ENCODE measurements at places on chromosomes 4 and X.

DNA sequence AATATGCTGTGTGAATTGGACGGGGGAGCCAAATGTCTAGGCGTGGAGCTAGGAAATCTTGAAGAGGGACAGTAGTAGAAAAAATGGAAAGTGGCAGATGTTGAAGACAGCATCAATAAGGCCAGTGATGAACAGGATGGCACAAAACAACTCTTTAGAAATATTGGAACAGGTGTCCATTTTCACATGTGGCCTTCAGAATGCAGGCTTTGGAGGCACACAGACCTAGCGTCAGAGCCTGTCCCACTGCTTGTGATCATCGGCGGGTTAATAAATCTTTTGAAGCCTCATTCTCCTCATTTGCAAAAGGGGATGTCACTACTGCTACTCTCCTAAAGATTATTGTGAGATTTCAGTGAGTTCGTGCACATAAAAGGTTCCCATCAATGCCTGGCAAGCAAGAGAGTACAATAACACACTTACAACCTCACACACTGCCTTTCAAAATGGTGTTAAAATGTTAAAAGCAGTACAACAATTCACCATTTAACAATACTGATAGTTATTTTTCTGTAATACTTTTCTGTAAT is 2.4 kb downstream of the PDLIM3 start:
- DNase-seq = no peak

- no peak for DNase-seq
These were observed 14.7 kb downstream of the CNOT6L start for GRCh38 chr4:77804471-77804870.

DNA sequence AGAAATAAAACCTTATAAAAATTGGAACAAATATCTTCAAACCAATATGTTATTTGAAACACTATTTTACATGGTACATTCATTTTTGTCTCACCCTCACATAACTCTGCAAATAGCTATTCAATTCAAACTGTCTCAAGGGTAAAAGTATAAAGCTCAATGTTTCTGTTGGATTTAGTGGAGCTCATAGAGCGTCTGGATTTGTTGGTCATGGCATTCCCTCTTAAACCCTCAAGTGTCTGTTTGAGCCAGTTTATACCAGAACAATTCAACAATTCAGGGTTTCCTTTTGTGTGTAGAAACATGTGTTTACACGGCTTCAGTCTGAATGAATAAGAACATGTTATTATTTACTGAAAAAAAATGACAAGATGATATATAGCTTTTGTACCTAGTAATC is 161.6 kb downstream of the PCDH18 start:
- no peak for DNase-seq

DNA sequence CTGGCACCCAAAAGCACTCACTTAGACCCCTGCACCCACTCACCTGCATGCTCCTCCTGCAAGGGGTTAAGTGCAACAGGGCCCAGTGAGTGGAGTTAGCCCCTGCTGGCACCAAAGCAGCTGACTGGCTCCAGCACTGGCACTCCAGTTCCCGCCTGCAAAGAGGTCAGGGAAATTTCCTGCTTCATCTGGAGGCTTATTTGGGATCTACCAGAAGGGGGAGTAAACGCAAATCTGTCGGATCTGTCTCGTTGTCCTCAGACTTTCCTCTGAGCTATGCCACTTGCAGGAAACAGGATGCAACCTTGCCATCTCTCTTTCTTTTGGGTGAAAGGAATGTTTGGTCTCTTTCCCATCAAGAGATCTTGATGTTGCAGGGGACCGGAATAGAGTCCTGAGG is 435.6 kb downstream of the PCDH10 start:
- DNase-seq = no peak

- DNase-seq = no peak
These were observed 96.2 kb upstream of the GPRIN3 start for GRCh38 chr4:89403826-89404225.

DNA sequence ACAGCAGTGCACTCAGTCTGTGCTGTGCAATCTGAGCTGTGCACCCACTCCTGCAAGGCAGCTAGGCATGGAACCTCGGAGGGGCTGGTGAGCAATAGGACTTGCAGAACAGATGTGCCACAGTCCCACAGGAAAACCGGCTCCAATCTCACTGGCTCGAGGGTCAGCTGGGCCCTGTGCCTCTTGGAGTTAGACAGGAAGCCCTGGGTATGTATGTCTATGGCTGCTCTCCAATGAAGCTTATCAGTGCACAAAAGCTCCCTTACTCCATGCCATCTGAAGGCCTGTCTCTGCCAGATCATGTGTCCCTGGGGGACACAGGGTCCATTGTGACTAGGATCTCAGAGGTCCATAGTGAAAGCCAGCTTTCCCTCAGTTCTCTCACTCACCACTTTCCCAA is 335.8 kb downstream of the SH3BGRL start:
- DNase-seq = no peak

GRCh38 chrX:43002526-43003203 is 224.7 kb upstream of the PPP1R2C start:
- no peak for DNase-seq

DNA sequence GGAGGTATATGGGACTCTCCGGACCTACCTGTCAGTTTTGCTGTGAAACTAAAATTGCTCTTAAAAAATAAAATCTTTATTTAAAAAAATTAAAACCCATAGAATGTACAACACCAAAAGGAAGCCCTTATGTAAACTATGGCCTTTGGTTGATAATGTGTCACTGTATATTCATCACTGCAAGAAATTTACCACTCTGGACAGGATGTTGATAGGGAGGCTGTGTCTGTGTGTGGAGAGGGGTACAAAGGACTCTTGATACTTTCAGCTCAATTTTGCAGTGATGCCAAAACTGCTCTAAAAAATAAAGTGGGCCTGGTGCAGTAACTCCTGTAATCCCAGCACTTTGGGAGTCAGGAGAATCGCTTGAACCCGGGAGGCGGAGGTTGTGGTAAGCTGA is 2.9 kb upstream of the ZMYM3 start:
- no peak for DNase-seq
